ENCODE measurements at places on chromosomes 11 and 22.

DNA sequence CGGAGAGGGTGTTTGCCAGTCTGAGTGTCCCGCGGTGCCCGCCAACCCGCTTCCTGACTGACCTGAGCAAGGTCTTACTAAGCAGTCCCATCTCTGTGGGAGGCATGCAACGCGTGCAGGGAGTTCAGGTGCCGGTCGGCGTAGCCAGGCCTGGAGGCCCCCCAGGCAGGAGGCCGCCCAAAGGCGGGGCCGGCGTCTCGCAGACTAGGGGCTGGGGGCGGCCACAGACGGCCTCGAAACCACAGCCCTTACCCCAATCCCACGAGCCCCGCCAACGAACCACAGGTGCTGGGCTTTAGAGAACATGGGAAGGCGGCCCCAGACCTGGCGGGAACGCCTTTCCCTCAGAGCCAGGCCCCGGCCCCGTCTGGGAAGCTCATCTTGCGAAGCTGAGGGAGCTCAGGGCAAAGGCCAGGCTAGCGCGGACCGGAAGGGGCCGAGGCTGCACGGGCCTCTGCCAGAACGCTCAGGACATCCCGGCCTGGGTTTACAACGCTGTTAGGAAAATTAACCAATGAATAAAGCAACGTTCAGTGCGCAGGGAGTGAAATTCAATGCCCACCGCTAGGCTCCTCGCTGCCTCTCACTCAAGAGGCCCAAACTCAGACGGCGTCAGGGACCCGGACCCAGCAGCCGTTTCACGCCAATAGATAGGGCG lies 2.1 kb upstream of the MTFP1 start:
- H3K36me3 ChIP-seq = peaks cover 6% of the 10 kb centered on the region
- H3K27me3 ChIP-seq = no peaks in the 10 kb centered on the region
- peak overlapping the region; percentile 88 for H3K4me3 ChIP-seq
- H3K4me1 ChIP-seq = peaks cover 38% of the 10 kb centered on the region
- DNase-seq = no peak

- no peak overlapping the region for H3K27ac ChIP-seq
- no peak for DNase-seq
- H3K36me3 ChIP-seq = no peaks in the 10 kb centered on the region
- H3K27me3 ChIP-seq = no peaks in the 10 kb centered on the region
Measured at GRCh38 chr11:66915866-66916265, 42.3 kb downstream of the PC start.

DNA sequence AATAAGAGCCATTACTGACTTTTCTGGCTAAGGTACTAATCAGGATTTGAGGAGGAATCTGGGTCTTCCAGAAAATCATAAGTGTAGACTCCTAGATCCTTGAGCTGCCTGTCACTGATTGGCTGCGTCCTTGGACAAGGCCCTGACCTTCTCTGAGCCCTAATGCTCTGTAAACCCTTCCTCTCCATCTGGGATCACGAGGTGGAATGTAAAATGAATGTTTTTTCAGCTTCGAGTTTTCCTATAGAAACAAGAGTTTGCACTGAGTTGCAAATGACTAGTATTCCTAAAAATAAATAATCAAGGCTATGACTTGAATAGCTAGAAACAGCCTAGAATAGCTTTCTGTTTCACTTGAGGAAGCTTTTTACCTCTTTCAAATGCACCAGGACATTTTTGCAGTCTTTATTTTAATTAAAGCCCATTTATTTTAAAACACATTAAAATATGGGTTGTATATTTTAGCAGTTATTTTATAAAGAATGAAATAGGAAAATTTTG lies 1.1 kb upstream of the DIXDC1 start:
- H3K4me3 ChIP-seq = peak overlapping the region; percentile 75
- no peak for DNase-seq
- peaks cover 41% of the 10 kb centered on the region for H3K4me1 ChIP-seq

GRCh38 chr11:42657169-42657568 lies 654.6 kb upstream of the API5 start:
- no peak for DNase-seq
- no peak overlapping the region for H3K4me3 ChIP-seq
- H3K36me3 ChIP-seq = no peaks in the 10 kb centered on the region

- DNase-seq = no peak
- no peak overlapping the region for H3K27ac ChIP-seq
- H3K4me1 ChIP-seq = peaks cover 5% of the 10 kb centered on the region
Measured at GRCh38 chr22:27404441-27404840, 397.1 kb downstream of the MN1 start.

- no peak overlapping the region for H3K4me3 ChIP-seq
- no peaks in the 10 kb centered on the region for H3K36me3 ChIP-seq
- no peak overlapping the region for H3K27ac ChIP-seq
- peaks cover 11% of the 10 kb centered on the region for H3K4me1 ChIP-seq
- peak; percentile 67 for DNase-seq
- H3K27me3 ChIP-seq = peaks cover 4% of the 10 kb centered on the region
Measured at GRCh38 chr11:75388386-75389275, 10.7 kb upstream of the RPS3 start.

DNA sequence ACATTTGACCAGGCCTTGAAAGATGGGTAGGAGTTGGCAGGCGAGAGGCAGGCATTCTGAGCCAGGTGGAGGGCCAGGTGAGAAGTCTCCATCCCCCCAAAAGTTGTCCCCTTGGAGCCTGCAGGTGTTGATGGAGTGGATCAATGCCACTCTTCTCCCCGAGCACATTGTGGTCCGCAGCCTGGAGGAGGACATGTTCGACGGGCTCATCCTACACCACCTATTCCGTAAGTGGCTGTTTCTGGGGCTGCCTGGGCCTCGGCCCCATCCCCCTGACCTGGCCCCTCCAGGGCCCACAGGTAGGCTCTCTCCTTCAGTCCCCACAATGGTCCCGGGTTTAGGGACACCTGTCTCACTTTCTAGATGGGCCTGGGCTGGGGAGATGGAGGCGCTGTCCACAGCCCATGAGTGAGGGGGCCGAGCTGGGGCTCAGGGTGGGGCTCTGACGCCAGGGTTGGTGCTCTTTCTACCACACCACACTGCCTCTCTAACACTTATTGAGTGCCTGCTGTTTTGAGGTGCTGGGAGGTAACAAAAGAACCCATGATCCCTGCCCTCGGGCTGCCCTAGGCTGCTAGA lies 7.0 kb downstream of the PARVG start:
- no peak for DNase-seq
- no peaks in the 10 kb centered on the region for H3K4me1 ChIP-seq
- H3K27me3 ChIP-seq = peaks cover 16% of the 10 kb centered on the region
- no peaks in the 10 kb centered on the region for H3K36me3 ChIP-seq
- no peak overlapping the region for H3K27ac ChIP-seq

DNA sequence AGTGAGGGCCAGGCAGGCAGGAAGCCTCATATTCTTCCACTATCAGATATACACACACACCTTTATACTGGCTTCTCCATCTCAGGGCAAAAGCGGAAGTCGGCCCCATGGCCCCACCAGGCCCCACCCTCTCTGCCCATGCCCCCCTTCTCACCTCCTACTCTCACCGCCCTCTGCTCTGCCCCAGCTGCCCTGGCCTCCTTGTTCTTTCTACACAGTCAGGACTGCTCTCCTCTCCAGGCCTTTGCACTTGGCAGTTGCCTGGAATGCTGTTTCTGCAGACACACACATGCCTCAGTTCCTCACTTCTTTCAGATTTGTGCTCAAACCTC lies 25.3 kb downstream of the OTOG start:
- H3K4me1 ChIP-seq = no peaks in the 10 kb centered on the region
- peaks cover 47% of the 10 kb centered on the region for H3K27me3 ChIP-seq
- no peak overlapping the region for H3K4me3 ChIP-seq
- H3K27ac ChIP-seq = no peak overlapping the region
- H3K36me3 ChIP-seq = no peaks in the 10 kb centered on the region

- peaks cover 6% of the 10 kb centered on the region for H3K36me3 ChIP-seq
- no peak overlapping the region for H3K4me3 ChIP-seq
- peaks cover 26% of the 10 kb centered on the region for H3K4me1 ChIP-seq
- H3K27me3 ChIP-seq = no peaks in the 10 kb centered on the region
- DNase-seq = no peak
Measured at GRCh38 chr11:64357446-64357845, 1.5 kb upstream of the RPS6KA4 start.

- H3K4me1 ChIP-seq = no peaks in the 10 kb centered on the region
- no peaks in the 10 kb centered on the region for H3K27me3 ChIP-seq
Measured at GRCh38 chr11:26867286-26867685, 126.6 kb upstream of the FIBIN start.

DNA sequence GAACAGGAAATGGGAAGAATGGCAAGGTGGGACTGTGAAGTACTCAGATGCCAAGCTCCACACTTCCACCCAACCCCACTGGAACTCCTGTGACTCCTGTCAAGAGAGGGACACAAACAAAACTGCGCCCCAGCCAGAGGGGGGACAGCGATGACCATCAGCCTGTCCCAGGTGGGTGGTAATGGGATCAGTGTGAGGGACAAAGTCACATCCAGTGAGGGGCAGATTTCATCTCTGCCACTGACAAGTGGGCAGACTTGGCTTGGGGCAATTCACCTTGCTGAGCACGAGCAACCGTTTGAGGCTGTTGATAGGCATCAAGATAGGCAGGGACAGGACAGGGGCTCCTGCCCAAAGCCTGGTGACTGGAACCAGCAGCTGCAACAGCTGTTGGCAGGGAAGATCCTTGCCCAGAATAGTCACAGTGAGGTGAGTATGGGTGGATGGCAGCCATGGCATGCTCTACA lies 105.4 kb upstream of the PITPNB start:
- no peak for DNase-seq
- H3K4me1 ChIP-seq = peaks cover 33% of the 10 kb centered on the region
- peaks cover 4% of the 10 kb centered on the region for H3K36me3 ChIP-seq
- no peaks in the 10 kb centered on the region for H3K27me3 ChIP-seq

DNA sequence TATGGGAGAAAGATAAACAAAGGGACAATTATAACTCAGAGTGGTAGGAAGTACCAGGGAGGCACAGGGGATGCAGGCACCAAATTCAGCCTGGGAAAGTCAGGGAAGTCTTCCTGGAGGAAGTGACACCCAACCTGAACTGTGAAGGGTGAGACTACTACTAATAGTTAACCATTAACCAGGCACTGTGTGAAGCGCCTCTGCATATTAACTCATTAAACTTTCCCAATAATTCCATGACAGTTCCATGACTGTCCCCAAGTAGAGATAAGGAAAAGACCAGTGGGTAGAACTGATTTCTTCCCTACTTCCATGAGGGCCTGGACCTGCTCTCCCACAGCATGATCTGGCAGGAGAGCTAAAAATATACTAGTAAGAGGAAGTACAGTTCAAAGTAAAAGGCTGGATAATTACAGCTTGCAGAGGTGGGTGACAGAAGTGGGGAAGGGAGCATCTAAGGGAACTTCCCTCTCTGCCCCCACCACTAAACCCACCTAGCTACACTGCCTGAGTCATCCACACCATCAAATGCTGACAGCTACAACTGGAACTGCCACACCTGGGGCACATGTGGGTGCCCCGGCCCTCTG lies 4.7 kb upstream of the AP1B1 start:
- H3K36me3 ChIP-seq = no peaks in the 10 kb centered on the region
- H3K4me1 ChIP-seq = peaks cover 3% of the 10 kb centered on the region
- no peak overlapping the region for H3K4me3 ChIP-seq
- DNase-seq = no peak
- no peak overlapping the region for H3K27ac ChIP-seq
- H3K27me3 ChIP-seq = peaks cover 6% of the 10 kb centered on the region

DNA sequence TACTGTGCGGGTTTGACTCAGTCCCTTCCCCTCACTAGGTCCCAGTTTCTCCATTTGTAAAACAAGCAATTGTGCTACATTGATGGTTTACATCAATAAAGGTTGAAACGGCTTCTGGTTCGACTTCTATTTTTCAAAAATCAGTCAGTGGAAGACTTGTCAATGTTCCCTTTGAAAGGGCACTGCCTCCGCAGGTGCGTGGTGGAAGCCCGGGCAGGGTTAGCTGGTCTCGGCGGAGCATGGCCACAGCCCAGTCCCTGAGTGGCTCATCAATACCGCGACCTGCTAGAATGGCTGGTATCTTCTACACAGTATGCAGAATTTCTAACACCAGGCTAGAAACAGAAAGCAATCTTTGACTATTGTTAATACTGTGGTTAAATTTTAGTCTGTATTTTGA lies 16.1 kb downstream of the MS4A10 start:
- H3K27ac ChIP-seq = no peak overlapping the region
- H3K36me3 ChIP-seq = no peaks in the 10 kb centered on the region
- peaks cover 52% of the 10 kb centered on the region for H3K27me3 ChIP-seq
- no peaks in the 10 kb centered on the region for H3K4me1 ChIP-seq
- DNase-seq = no peak
